ENCODE measurements at places on chromosomes 4 and X.

DNA sequence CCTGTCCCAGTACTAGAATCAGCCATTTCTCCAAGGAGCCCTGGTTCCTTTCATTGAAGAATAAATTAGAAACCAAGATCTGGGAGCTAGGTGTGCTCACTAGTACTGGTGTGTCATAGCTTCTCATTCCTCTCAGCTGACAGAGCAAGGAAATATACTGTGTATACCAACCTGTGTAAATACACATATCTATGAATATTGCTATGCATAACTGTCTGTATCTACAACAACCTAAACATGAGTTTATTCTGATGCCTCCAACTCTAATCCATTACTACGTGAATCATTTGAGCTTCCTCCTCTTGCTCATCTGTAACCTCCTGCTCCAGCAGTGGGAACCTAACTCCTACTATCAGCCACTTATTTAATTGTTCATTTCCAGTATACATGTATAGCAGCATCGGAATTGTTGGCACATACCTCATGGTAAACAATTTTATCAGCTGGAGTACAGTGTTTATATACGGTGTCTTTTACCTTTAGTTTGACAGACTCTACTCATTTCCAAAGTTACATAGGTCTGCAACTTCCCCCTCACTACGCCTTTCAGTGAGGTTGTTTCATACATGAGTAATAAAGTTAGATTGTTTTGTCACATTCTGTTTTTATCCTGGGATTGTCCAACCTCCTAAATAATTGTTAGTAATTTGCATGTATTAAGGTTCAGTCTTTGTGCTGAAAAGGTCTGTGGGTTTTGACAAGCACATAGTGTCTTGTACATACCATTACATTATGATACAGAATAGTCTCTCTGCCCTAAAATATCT lies 7.1 kb upstream of the SCRG1 start:
- no peaks in the 10 kb centered on the region for H3K27me3 ChIP-seq
- H3K27ac ChIP-seq = no peak overlapping the region
- no peak overlapping the region for H3K4me3 ChIP-seq
- no peak for DNase-seq

- no peaks in the 10 kb centered on the region for H3K27me3 ChIP-seq
- peaks cover 18% of the 10 kb centered on the region for H3K4me1 ChIP-seq
- H3K36me3 ChIP-seq = peaks cover 11% of the 10 kb centered on the region
- no peak overlapping the region for H3K4me3 ChIP-seq
Measured at GRCh38 chrX:154382483-154383069, 3.5 kb downstream of the EMD start.

DNA sequence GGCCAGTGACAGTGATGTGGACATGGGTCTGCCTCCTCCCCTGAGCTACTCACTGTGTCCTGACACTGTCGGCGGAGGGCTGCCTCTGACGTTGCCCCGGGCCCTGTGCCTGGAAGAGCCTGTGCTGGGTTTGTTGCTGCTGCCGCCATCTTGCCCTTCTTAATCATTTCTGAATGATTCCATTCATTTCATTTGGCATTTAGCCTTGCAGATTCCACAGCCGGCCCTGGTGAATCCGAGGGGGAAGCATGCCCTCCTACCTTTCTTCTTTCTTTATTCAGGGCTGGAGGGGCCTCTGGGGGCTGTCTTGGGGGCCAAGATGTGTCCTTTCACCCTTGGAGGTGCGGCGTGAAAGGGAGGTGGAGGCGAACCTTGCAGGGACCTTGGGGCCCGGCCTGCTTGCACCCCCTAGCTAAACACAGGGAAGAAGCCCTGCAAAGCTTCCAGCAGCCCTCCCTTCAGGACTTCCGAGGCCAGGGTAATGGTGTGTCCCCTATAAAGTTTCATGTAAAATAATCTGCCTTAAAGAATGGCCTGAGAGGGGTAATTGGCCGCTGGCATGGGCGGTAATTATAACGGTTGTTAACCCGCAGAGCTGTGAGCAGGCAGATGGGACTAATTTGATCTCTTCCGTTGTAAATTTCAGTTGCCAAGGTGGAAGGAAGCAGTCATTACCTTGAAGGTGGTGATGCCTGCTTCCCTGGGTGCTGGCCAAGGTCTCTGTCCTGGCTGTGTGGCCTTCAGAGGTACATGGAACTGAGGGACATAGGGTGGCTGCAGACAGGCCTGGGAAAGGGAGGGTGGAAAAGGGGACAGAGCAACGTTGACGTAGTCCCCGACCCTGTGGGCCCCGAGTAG lies 92.3 kb downstream of the PSAPL1 start:
- no peaks in the 10 kb centered on the region for H3K4me1 ChIP-seq
- no peaks in the 10 kb centered on the region for H3K27me3 ChIP-seq
- no peak for DNase-seq
- H3K27ac ChIP-seq = no peak overlapping the region
- no peaks in the 10 kb centered on the region for H3K36me3 ChIP-seq

DNA sequence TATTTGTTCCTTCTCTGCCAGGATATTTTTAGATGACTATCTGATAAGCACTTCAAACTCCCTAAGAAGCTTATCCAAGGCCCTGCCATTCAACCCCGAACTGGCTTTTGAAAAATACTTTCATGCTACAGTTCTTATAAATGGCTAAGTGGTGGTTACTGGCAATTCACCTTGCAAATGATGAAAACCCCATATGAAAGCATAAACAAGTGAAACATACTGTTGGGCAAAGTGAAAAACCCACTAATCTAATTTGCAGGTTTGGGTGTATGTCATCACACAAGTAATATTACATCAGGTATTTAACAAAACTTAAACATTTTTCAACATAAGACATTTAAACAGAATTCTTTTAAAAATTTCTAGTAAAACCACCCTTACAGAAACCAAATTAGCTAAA lies 31.1 kb downstream of the TAPT1 start:
- no peak overlapping the region for H3K4me3 ChIP-seq
- H3K27ac ChIP-seq = no peak overlapping the region
- no peaks in the 10 kb centered on the region for H3K27me3 ChIP-seq
- DNase-seq = no peak

- H3K36me3 ChIP-seq = no peaks in the 10 kb centered on the region
- no peak overlapping the region for H3K4me3 ChIP-seq
- no peak for DNase-seq
- H3K27ac ChIP-seq = no peak overlapping the region
- H3K27me3 ChIP-seq = peaks cover 2% of the 10 kb centered on the region
- H3K4me1 ChIP-seq = no peaks in the 10 kb centered on the region
Measured at GRCh38 chr4:76538296-76538695, 103.3 kb downstream of the SHROOM3 start.

- H3K4me1 ChIP-seq = peaks cover 77% of the 10 kb centered on the region
- H3K36me3 ChIP-seq = no peaks in the 10 kb centered on the region
- H3K27me3 ChIP-seq = no peaks in the 10 kb centered on the region
- DNase-seq = no peak
- peak overlapping the region; percentile 82 for H3K27ac ChIP-seq
Measured at GRCh38 chr4:40258627-40259026, 61.8 kb downstream of the RHOH start.

DNA sequence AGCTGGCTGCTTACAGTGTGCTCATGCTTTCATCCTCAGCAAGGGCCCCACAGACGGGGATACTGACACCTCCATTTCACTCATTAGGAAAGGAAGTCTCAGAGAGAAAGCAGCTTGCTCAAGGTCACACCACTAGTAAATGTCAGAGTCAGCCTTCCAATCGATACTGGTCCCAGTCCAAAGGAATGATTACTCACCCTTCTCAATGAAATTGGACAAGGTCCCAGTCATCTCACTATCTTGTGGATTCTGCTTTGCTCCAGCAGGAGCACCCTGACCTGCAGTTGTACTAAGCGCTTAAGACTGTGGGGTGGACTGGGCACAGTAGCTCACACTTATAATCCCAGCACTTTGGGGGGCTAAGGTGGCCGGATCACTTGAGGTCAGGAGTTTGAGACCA lies 132.2 kb upstream of the SLC34A2 start:
- peaks cover 6% of the 10 kb centered on the region for H3K27me3 ChIP-seq
- H3K4me1 ChIP-seq = no peaks in the 10 kb centered on the region
- no peaks in the 10 kb centered on the region for H3K36me3 ChIP-seq

DNA sequence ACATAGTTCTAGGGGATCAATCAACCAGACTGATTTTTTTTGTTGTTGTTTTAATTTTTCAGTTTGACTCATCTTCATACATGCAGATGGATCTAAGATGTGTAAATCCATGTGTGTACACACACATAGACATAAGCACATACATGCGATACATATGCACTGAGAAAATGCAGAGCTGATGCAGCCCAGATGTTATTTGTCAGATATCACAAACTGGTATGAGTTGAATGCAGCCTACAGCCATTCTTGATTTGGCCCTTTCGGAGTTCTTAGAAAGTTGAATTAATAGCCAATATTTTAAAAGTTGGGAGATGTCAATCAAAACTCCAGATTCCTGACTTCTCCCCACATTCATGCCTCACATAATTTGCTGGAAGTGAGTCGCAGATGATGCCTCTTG lies 180.4 kb downstream of the SPATA18 start:
- no peak overlapping the region for H3K4me3 ChIP-seq
- no peak for DNase-seq
- no peak overlapping the region for H3K27ac ChIP-seq
- no peaks in the 10 kb centered on the region for H3K36me3 ChIP-seq
- H3K27me3 ChIP-seq = peaks cover 3% of the 10 kb centered on the region
- H3K4me1 ChIP-seq = no peaks in the 10 kb centered on the region

- H3K4me3 ChIP-seq = no peak overlapping the region
- no peaks in the 10 kb centered on the region for H3K4me1 ChIP-seq
- no peaks in the 10 kb centered on the region for H3K36me3 ChIP-seq
- H3K27me3 ChIP-seq = peaks cover 6% of the 10 kb centered on the region
- H3K27ac ChIP-seq = no peak overlapping the region
Measured at GRCh38 chr4:8832113-8832915, 39.3 kb downstream of the HMX1 start.

DNA sequence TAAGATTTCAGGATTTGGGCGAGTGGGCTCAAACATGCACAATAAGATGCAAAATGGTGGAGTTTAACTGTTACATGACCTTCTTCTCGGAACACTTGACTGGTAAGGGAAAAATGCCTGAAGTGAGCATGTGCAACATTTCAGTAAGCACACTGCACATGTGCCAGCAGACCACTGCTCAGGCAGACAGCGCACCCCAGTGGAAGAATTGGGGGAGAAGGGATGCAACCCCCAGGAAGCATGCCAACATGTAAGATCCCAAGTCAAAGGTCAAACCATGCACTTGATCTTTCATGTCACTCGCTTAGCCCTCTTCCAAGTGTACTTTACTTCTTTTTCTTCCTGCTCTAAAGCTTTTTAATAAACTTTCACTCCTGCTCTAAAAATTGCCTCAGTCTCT lies 256.3 kb downstream of the CENPC start:
- no peak overlapping the region for H3K27ac ChIP-seq
- no peak overlapping the region for H3K4me3 ChIP-seq
- no peaks in the 10 kb centered on the region for H3K36me3 ChIP-seq
- no peaks in the 10 kb centered on the region for H3K4me1 ChIP-seq
- H3K27me3 ChIP-seq = no peaks in the 10 kb centered on the region

DNA sequence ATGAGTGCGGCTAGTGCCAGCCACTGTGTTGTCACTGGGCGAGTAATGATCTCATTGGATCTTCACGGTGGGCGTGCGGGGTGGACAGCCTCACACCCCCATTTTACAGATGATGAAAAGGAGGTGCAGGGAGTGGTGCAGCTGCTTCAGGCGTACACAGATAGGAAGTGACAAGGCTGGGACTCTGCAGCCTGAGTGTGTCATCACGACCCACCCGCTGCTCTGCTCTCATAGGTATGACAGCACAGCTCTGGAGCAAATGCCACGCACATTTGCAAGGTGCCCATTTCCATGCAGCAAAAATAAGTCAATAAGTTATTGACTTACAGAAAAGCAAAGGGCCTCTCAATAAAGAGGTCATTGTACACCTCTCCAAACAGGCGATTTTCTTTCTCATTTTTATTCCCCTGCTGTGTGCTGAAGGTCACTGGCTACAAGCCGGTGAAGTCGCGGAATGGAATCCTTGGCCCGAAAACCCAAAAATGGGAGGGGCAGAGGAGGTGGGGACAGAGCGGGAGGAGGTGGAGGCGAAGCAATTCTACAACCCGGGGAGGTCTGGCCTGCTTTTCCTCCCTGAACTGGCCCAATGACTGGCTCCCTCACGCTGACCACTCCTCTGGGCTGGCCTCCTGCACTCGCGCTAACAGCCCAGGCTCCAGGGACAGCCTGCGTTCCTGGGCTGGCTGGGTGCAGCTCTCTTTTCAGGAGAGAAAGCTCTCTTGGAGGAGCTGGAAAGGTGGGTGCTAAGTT lies at the start of gene SOD3:
TSS of gene SOD3 (plus strand) at position 658 of the 750 bp plus-strand sequence. CDS start 3,949 bp downstream, outside the sequence.
- no peaks in the 10 kb centered on the region for H3K4me1 ChIP-seq
- peaks cover 22% of the 10 kb centered on the region for H3K27me3 ChIP-seq
- no peak within 1 kb of the TSS for H3K4me3 ChIP-seq
- H3K36me3 ChIP-seq = no peaks in the 10 kb centered on the region
- no peak within 1 kb of the TSS for H3K27ac ChIP-seq
- DNase-seq = no peak

GRCh38 chr4:22427675-22428074 lies 88.2 kb downstream of the ADGRA3 start:
- no peak overlapping the region for H3K4me3 ChIP-seq
- no peak overlapping the region for H3K27ac ChIP-seq

DNA sequence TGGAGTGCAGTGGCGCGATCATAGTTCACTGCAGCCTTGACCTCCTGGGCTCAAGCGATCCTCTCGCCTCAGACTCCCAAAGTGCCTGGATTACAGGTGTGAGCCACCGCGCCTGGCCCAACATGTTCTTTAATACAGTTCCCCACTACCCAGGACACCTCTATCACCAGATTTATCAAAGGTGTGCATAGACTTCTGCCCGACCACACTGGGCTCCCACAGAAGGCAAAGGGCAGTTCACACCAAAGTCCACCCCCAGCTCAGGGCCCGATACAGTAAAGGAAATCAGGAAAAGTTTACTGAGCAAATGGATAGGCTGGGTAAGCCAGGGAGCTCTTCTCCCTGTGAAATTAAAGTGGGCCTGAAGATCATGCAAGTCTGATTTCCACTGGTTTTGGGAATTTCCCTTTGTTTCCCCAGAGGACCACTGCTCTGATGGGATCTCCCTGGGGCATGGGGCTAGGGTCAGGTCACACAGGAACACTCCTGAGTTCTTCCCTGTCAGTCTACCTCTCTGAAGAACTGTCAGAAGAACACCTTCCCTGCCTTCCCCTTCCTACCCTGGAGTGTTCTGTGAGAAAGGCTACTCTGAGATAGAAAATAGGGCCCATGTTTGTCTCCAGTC lies 17.7 kb upstream of the PIM2 start:
- H3K4me3 ChIP-seq = peak overlapping the region; percentile 74
- DNase-seq = no peak
- peaks cover 81% of the 10 kb centered on the region for H3K4me1 ChIP-seq
- peak overlapping the region; percentile 97 for H3K27ac ChIP-seq

GRCh38 chr4:133969202-133969848 lies 232.3 kb downstream of the PABPC4L start:
- H3K4me3 ChIP-seq = no peak overlapping the region
- no peak for DNase-seq
- H3K27ac ChIP-seq = no peak overlapping the region
- H3K36me3 ChIP-seq = no peaks in the 10 kb centered on the region

DNA sequence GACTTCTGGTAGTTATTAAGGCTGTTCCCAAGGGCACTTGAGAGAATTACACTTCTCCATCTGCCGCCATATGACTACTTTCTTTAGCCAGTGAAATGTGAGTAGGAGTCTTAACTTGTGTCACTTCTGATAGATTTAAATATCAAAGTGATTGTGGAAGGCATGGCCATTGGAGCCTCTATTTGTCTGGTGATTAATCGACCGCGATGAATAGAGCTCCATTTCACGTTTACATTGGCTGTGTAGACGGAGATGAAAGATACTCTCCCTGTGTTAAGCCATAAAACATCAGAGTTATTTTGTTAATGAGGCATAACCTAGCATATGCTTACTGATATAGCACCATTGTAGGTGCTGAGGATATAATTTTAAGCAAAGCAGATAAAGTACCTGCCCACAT lies 852.4 kb downstream of the CCSER1 start:
- no peak overlapping the region for H3K27ac ChIP-seq
- no peak overlapping the region for H3K4me3 ChIP-seq
- H3K27me3 ChIP-seq = no peaks in the 10 kb centered on the region
- H3K36me3 ChIP-seq = no peaks in the 10 kb centered on the region
- no peaks in the 10 kb centered on the region for H3K4me1 ChIP-seq
